RKO (cell line): ENCODE measurements at places on chromosomes 2 and 18.

DNA sequence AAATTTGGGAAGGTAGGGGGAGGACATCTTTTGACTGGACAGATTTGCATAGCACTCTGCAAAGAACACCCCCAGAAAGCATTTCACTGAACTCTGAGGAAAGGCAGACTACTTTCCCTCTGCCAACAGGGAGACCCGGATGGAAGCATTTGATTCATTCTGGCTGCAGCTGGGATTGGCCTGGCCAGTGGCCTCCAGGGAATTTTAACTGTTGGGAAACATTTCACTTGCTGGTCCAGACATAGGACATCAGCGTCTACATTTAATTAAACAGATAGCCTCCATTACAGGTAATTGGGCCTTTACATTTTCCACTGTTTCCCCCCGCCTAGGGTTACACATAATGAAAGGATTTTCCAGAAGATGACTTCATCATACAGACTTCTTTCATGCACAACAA is 92.8 kb downstream of the MARCHF4 start:
- no peak for DNase-seq

DNA sequence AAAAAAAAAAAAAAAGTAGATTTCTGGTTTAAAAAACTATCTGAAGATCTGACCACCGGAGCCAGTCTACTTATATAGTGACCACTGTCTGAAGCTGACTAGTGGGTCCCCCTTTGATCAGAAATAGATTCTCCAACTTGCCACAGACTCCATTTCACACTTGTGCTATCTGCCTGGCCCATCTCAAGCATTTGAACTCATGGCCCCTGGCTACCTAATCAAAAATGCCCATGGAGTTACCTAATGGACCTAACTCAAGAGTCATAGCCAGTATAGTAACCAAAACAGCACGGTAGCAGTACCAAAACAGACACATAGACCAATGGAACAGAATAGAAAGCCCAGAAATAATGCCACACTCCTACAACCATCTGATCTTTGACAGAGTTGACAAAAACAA is 17.0 kb upstream of the ATL2 start:
- no peak for DNase-seq

DNA sequence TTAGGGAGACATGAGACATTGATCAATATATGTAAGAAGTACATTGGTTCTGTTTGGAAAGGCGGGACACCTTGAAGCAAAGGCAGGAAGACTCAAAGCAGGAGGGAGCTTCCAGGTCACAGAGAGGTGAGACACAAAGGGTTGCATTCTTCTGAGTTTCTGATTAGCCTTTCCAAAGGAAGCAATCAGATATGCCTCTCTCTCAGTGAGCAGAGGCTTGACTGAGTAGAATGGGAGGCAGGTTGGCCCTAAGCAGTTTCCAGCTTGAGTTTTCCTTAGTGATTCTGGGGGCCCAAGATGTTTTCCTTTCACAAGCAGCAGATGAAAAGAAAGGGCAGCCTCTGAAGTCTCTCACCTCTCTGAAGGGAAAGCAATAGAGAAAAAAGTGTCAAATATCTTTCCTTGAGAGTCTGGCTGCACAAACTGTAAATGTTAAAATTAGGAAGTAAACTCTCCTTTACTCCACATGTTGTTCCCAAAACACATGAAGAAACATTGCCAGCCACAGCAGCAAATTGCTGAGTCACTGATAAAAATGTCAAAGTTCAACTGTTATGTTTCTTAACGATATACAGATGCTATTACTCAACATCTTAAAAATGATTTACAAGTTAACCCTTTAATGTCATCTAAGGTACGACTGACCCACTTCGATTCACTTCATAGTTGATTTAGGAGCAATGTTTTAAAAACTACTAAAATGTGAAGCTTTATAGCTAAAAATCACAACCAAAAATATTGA is 40.3 kb downstream of the CYB5A start:
- DNase-seq: no peak

DNA sequence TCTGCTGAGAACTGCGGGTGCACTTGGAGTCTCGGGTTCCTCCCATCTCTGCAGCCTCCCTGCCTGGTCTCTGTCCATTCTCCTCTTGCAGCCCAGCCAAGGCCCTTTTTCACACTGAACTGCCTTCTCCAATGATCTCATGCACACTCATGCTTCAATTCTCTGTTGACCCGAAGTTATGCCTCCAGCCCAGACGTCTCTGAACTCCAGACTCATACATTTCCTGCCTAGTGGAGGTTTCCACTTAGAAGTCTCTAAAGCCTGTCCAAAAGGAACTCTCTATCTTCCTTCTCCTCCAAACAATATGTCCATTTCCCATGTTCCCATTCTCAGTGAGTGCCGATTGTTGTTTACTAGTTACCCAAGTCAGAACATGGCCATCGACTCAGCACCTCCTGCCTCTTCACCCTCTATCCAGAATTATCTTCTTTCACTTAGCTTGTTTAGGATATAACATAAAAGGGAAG is 155.2 kb downstream of the IRS1 start:
- DNase-seq: no peak

DNA sequence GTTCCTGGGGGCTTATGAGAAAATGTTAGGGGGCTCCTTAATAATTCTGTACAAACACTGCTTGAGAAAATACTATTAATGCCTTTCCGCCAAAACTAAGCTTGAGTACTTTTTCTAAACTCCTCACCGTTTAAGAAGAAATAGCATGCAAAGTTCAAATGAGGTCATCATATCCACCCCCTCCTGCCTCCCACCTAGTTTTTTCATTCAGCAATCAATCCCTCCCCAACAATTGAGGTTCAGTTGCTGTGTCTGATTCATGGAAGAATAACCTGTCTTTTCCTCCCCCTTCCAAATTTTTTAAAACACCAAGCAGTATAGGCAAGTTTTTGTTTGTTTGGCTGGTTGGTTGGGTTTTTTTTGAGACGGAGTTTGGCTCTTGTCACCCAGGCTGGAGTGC is 24.4 kb upstream of the RMP24 start:
- no peak for DNase-seq

DNA sequence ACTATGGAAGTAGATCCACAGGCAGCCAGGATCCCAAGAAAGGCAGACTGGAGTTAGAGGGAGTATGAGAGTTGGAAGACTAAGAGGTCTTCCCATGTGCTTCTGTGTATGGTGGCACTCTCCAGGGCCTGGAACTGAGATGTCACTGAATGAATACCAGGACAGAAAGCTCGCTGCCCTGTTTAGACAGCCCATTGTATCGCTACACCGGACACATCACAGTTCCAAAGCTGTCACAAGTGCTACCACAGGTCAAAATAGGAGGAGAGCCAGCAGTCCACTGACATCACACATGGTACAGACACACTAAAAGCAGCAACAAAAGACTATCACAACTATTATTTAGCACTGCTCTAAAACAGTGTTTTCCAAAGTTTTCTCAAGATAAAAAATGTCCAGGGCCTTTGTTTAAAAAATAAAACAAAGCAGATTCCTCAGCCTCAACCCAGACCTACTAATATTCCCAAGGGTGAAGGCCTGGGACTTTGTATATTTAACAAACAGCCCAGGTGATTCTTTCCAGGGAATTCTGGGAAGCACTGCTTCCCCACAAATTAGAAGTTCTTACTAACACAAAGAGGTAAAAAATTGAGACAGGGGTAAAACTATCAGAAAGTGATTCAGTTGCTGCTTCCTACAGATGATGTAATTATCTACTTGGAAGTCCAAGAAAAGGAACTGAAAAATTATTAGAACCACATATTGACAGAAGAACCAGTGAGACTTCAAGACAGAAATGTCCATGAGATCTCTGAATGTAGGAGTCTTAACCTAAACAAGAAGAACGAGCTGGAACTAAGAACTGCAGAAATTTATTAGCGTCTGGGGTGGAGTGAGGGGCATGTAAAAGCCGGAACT is 116.0 kb downstream of the DTNB start:
- DNase-seq: no peak

DNA sequence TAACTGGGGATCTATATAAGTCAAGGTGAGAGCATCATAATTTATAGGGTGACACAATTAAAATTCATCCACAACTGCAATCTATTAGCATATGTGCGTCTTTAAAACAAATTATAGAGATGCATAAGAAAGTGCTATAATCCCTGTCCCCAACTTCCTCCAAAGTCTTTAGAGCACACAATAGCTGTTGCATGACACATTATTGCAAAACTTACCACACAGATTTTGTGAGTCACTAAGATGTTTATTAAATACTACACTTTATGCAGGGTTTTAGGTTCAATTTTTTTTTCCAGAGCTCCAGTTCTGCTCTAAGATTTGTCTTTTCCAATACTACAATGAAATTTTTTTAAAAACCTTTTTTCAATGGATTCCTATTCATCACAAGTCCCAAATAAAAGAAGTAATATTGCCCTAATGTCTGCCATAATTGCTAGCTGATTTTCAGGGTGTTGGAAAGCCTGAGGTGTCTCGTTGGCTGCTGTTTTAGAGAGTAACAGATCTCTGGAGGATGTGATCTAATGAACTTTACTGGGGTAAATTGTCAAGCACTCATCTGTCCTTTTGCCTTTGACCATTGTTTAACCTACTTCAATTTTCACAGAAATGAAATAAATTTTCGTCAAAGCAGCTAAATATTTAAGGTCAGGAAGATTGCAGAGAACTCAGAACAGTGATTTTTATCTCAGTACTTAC is 250.5 kb upstream of the NETO1 start:
- DNase-seq: no peak

GRCh38 chr2:191917430-191917881 is 70.6 kb upstream of the CAVIN2 start:
- DNase-seq: no peak

GRCh38 chr18:10100941-10101701 is 187.3 kb downstream of the VAPA start:
- no peak for DNase-seq

DNA sequence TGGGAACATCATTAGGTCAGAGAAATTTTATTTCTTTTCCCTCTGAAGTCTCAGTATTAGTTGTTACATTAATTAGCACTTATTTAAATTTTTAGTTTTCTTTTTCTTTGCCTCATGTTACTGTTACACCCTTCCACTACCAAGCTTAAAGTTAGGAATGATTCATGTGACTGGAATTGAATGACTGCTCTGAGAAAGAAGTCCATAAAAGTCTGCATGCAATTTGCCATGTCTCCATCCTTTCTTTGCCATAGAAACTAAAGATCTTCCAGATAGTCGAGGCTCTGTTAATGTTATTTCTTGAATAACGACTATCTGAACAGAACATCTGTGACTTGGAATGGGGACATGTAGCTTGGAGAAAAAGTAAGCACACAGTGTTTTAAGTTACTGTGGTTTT is 1269.8 kb upstream of the PIK3C3 start:
- peak; percentile 6 for DNase-seq

DNA sequence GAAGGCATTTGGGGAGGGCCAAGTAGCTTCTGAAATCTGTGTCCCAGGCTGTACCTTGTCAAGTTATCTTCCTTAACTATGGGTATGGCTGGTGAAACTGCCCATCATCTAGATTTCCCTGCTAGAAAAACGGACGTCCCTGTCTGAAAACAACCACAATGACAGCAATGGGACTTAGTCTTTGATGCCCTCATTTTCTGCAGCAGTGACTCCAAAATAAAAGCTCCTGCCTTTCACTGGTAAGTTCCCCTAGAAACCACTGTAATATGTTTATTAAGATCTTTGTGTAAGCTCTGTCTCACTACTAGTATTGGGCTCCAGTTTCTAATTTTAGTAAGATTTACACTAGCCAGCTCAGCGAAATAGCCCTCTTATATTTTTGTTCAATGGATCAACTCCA is 47.2 kb upstream of the GORASP2 start:
- no peak for DNase-seq

DNA sequence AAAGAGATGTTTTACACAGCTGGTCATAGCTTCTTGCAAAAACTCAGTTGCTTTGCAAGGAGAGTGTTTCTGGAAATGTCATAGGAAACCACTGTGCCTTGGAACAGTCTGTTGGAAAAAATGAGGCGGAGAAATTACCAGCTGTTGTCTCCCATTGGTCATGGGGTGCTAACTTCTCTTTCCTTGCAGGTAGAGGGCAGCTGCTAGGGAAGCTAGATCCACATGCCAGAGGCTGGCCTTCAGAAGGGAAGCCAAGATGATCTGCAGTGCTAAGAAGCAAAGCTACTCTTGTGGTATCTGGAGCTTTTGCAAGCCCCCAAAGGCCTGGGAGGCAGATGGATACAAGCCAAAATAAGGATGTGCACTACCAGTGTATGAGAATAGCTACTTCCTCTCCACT is 34.8 kb upstream of the LAMA1 start:
- no peak for DNase-seq

- no peak for DNase-seq
These were observed 53.1 kb downstream of the KCTD1 start for GRCh38 chr18:26495287-26495686.

- no peak for DNase-seq
These were observed 4.7 kb downstream of the CAPG start for GRCh38 chr2:85405201-85406059.

- no peak for DNase-seq
These were observed 27.5 kb downstream of the ZNF516 start for GRCh38 chr18:76467371-76468190.

- DNase-seq: no peak
These were observed 260.4 kb upstream of the DSEL start for GRCh38 chr18:67776929-67777328.

DNA sequence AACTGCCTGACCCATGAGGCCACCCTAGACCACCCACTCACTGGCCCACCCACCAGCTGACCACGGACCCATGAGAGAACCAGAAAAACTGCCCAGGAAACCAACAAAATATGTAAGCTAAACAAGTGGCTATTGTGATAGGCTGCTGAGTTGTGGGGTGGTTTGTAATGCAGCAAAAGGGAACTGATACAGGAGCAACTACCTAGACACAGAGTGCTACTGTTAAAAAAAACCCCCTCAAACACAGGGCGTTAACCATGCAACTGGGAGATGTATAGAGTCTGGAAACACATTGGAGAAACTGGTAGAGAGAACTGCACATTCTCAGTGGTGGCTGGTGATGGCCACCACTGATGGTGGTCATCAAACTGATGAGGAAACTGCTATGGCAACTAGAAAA is 206.3 kb upstream of the GYPC start:
- DNase-seq: no peak

GRCh38 chr2:102485147-102485785 is 12.2 kb downstream of the SLC9A4 start:
- no peak for DNase-seq
